ENCODE measurements at places on chromosomes 5 and 9.
A peak's percentile ranks its signal among the peaks of the same experiment; 100 is the strongest.

GRCh38 chr5:115351356-115352195 is 55.1 kb upstream of the CCDC112 start:
- no peak for DNase-seq

GRCh38 chr9:71608825-71609447 is 159.4 kb downstream of the CEMIP2 start:
- DNase-seq = no peak

DNA sequence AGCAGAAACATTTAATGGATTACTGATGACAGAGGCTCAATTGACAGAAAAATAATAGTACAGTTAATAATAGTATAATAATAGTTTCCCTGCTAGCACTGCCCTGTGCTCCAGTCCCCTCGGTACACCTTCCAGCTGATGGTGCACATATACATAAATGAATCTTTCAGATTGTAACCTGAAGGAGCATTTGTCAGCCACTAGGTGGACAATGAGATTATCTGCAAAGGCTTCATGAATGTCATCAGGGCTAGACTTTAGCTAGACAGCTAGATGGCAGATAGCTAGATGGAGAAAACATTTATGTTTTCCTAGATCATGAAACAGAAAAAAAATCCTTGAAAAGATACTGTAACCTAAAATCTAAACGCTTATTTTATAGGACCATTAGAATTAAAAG is 304.4 kb upstream of the SMC2 start:
- no peak for DNase-seq

DNA sequence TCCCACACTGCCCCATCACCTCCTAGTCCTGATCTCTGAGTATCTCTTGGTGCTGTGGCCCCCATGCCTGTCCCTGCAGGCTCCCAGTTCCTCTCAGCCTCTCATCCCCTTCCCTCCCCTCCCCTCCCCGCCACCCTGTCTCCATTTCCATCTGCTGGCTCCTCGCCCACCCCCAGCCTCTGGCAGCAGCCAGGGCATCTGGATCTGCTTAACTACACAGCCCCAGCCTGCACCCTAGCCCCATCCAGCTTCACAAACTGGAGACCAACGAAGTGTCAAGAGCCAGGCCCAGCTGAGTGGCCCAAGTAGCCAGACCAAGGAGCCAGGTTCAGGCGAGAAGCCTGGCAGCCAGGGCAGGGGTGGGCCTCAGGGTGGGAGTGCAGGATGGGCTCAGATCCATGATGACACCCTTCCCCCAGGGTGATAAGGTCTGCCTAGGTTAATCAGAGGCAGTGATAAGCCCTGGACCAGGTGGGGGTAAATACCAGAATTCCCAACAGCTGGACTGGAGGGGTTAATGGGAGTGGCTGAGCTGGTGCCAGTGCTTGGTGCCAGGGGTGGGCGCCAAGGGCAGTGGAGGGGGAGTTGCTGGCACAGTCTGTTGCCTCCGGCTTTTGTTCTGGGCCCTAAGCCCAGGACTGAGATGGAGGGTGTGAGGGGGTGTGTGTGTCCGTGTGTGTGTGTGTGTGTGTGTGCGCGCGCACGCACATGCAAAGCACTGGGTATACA is 2.5 kb downstream of the IL11RA start:
- no peak for DNase-seq

DNA sequence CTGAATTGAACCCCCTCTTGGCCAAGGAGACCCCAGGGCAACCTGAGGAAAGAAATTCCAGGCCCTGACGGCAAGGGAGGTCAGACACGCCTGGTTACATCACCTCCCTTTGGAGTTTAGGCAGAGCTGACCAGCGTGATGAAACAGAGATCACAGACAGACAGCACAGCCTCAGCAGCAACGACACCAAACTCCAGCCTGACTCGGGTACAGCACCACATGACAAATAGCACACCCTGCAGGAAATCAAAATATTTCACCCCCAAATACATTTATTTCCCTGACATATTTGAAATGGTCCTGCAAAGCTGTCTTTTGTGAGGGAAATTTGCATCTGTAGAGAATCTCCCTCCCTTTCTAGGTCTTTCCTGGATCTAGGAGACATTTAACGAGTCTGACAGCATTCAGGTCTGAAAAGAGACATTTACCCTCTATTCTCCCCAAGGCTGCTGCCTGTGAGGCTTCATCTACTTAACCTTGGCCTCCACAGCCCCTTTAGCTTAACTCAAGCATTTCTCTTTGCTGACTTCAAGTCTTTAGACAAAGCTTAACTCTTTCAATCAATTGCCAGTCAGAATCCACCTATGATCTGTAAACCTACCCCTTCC is 2.6 kb downstream of the QSOX2 start:
- no peak for DNase-seq

DNA sequence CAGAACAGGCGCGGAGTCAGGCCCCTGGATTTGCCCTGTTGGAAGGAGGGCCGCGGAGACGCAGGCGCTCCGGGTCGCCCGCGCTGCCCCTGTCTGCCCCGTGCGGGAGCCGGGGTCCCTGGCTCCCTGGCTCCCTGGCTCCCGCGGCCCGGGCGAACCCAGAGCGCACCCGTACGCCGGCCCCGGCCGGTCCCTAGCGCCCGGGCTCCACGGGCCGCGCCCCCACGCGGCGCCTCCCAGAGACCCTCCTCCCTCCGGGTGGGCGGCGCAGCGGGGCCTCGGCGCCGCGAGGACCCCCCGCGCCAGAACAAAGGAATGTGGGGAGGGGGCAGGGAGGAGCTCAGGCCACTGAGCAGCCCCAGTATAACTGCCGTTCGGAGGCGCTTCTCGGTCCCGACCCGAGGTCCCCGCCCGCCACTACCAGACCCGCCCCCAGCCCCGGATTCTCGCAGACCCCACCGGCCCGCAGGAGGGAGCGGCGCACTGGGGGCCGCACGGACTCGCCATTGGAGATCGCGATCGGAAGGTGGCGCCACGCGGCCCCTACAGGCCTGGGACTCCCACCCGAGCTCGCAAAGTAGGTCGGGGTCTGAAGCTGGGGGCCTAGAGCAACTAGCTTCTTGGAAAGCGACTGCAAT is 2.4 kb downstream of the NFIL3 start:
- no peak for DNase-seq

- DNase-seq = peak; percentile 45
These were observed 14.4 kb upstream of the SCGB3A1 start for GRCh38 chr5:180605554-180606214.

- DNase-seq = no peak
These were observed 5.5 kb downstream of the CSNK1G3 start for GRCh38 chr5:123517476-123517875.

GRCh38 chr9:7245976-7246580 is 488.3 kb downstream of the KDM4C start:
- DNase-seq = no peak

Measured in activated T-cell treated with anti-CD3 and anti-CD28 coated beads for 4 hours (primary cell).